ENCODE measurements at places on chromosomes 12 and 14.

DNA sequence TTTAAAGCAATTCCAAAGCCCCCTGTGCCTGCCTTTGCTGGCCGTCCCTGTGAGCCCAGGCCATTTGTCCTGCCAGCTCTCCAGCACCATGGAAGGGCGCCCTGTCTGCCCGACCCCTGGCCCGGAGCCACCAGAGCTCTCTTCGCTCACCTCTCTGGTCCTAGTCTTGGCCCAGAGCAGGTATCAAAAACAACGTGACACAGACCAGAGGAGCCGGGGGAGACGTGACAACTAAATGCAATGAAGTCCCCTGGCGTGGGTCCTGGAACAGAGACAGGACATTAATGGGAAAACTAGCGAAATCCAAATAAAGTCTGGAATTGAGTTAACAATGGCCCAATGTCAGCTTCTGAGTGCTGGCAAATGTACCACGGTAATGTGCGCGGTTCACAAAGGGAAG, 83.2 kb upstream of the DIO3 start:
- DNase-seq, result no peak

DNA sequence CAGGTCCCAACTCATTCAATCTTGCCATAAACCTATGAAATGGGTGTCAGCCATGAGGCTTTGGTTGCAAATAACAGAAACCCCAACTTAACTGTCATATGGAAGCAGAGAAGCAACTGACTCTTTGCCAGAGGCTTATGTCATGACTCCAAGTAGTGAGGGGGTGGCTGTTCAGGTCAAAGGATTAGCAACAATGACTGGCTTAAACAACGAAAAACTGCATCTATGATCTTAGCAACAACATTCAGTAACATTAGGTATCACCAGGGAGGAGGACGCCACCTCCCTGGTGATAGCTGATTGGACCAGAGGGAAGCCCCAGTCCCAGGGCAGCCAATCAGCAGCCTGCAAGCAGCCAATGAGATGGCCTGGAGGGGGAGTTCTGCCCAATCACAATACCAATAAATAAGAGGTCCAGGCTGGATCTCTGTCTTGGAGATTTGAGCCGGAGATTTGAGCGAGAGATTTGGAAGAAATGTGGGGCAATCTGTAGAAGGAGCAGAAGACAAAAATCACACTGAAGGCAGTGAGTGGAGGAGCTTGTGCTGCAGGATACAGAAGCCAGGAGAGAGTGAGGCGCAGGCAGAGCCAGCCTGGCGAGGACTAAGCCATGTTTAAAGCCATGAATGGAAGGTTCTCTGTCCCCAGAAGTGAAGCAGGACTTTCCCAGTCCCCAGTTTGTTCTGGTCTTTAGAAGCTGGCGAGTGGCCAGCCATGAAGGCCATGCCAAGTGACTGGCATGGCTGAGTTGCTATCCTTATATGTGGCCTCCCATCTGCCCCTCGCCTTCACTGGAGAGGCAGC, 93.3 kb downstream of the CALM1 start:
- no peak for DNase-seq

DNA sequence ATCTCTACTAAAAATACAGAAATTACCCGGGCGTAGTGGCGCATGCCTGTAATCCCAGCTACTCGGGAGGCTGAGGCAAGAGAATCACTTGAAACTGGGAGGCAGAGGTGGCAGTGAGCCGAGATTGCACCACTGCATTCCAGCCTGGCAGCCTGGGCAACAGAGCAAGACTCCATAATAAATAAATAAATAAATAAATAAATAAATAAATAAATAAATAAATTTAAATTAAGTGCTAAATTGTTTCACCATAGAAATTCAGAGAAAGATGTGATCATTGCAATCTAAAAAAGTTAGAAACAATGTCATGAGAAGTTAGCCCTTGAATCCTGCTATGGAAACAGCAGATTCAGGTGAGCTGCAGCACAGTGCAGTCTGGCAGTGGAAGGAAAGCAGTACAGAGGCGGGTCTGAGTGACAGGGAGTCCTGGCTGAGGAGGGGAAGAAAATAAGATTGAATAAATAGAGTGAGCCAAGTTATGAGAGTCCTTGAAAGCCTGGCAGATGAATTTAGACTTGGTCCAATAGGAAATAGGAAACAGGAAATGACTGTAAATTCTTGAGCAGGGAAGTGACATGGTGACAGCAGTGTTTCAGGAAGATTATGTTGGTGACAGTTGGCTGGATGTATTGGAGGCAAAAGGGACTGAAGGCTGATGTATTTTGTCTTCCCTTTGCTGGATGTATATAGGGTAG, 241.5 kb downstream of the GXYLT1 start:
- no peak for DNase-seq

- DNase-seq, result no peak
These were observed 49.5 kb upstream of the METAP2 start for GRCh38 chr12:95424271-95424994.

DNA sequence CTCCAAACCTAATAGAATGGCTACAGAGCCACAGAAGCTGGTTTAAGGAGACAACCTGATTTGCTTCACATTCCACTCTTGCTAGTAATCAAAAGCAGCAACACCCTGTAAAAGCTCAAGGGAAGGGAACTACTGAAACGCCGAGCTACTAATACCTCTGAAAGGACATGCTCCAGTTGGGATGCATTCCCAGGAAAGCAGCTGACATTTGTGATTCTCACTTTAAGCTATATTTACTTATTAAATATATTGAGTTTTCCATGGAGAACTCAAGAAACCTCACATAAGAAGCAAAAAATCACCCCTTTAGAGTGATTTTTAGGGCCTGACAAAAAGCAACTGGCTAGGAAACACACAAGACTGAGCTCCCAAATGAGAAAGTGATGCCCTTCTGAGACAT, 1073.0 kb upstream of the FLRT2 start:
- no peak for DNase-seq

DNA sequence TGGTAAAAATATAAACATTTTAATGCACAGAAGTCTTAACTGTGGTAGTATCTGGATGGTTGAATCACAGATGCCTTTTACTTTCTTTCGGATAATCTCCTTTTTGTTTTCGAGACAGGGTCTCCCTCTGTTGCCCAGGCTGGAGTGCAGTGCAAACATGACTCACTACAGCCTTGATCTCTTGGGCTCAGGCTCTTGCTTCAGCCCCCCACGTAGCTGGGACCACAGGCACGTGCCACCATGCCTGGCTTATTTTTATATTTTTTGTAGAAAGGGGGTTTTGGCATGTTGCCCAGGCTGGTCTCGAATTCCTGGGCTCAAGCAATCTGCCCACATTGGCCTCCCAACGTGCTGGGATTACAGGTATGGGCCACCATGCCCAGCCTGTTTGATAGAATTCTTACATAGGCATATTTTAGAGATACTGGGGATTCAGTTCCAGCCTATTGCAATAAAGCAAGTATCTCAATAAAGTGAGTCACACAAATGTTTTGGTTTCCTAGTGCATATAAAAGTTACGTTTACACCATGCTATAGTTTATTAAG, 99.2 kb downstream of the SNAPC1 start:
- no peak for DNase-seq

DNA sequence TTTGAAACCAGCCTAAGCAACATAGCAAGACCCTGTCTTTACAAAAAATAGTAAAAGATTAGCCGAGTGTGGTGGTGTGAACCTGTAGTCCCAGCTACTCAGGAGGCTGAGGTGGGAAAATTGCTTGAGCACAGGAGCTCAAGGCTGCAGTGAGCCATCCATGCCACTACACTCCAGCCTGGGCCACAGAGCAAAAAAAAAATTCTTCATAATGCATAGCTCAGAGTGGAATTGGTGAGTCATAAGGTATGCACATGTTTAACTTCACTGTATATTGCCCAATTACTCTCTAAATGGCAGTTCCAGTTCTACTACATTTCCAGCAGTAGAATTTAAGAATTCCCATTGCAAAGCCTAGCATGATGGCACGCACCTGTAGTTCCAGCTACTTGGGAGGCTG, 26.8 kb upstream of the CLIP1 start:
- peak; percentile 76 for DNase-seq

DNA sequence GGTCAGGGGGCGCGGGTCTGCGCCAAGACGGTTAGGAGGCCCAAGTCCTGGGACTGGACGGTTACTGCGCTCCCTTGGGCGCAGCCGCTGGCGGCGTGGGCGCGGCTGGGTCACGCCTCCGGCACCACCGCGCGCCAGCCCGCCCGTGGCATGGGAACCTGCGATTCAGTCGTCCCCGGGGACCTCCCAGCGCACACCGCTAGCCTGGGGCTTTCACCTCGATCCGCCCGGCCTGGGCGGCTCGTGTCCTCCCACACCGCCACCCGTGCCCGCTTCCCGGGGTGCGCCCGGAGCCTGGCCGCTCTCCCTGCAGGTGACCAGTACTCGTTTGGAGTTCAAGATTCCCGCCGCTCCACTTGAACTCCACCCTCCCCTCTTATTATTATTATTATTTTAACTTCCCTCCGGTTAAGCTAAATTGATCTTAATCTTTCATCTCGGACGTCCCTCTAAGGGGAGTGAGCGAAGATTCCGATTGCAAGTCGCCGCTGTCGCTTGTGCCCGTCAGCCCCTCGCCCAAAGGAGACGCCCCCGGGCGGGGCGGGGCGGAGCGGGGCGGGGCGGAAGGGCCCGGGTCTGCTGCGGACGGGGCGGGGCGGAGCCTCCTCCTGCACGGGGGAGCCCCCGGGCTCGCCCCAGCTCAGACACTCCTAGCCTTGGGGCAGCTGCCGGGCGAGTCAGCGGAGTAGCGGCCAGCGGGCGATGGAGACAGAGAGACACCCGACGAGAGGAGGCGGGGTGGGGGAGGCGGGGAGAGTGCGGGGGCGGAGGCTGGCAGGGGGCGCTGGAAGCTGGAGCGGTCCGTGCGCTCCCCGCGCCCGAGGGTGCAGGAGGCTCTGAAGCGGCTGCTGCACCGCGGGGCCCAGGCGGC, at the start of gene KCNMB4:
KCNMB4 (plus strand) TSS at position 643 of the 871 bp plus-strand sequence. CDS start 445 bp downstream, outside the sequence.
- no peak for DNase-seq

GRCh38 chr12:5242440-5242839, 189.5 kb upstream of the NTF3 start:
- DNase-seq, result no peak

DNA sequence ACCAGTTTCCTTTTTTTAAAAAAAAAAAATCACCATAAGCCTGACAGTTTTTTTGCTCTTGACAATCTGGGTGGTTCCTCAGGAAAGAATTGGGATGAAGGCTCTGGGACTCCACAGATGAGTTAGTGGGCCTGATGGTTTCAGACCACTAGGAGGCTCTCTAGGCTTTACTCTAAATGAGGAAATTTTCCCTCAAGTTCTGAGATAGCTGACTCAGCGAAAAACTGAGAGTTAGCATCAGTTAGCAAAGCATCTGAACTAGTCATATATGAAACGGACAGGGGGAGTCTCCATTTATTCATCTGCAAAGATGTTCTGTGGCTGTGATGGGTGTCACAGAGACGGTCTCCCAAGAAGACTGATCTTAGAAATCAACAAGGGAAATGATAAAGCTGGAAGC, 314.3 kb upstream of the OR4E1 start:
- no peak for DNase-seq

GRCh38 chr12:131458048-131458374, 252.9 kb upstream of the SFSWAP start:
- DNase-seq, result no peak

- DNase-seq, result no peak
These were observed 111.9 kb downstream of the ERC1 start for GRCh38 chr12:1102791-1103450.

- DNase-seq, result no peak
These were observed 56.0 kb upstream of the ACSS3 start for GRCh38 chr12:81021834-81022233.

GRCh38 chr14:40630471-40630870, 976.2 kb upstream of the LRFN5 start:
- DNase-seq, result no peak

DNA sequence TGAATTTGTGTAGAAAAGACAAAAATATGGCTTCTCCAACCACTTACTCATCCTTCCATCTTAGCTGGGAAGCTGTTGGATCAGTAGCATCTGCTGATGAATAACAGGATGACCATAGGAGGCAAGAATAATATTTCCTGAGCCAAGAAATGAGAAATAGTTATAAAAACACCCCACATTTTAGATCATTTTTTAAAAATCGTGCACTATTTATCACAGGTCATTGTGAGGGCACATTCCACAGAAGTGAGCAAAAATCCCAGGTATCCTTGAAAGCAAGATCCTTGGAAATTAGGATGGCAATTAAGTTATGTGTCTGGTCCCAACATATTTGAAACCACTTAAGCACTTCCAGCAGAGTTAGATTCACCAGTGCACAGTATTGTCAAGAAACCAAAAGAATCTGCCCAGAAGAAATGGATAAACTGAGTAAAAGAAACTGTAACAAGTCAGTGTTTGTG, 8.4 kb downstream of the FAR2 start:
- DNase-seq, result no peak

DNA sequence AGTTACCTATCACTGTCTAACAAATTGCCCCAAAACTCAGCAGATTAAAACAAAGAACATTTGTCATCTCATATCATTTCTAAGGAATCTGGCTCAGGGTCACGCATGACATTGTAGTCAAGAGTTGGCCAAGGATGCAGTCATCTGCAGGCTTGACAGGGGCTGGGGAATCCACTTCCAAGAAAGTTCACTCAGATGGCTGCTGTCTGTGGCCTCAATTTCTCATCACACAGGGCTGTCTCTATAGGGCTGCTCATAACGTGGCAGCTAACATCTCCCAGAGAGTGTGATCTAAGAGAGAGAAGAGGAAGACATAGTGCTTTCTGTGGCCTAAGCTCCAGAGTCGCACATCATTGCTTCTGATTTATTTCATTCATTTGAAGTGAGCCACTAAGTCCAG, 17.0 kb upstream of the IL22 start:
- DNase-seq, result no peak

GRCh38 chr12:112381883-112382796, at the start of gene HECTD4:
HECTD4 (minus strand) TSS chr12:112382431; CDS start chr12:112382128, 303 bp downstream.
- peak; percentile 83 for DNase-seq

DNA sequence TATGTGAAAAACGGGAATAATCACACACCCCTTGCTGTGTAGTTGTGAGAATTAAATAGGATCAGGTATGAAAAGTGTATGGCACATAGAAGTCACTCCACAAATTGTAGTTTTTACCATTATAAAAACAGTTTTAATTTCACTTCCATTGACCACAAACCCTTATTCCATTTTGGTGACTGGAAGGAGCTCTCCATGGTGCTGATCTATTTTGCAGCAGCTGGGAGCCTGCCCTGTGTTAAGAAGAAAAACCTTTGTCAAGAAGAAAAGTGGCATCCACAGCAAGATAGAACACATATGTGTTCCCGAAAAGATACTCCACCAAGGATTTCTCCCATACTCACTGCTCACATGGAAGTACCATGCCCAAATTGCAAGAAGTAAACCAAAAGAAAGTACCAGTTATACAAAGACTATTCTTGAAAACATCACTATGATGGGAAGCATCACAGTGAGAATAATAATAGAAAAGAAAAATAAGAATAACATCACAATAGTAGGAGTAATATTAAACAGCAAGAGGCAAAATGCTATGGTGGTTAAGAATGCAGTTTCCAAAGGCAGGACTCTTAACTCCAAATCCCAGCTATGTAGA, 58.7 kb downstream of the TUNAR start:
- DNase-seq, result peak; percentile 21

- DNase-seq, result no peak
These were observed 55.2 kb downstream of the ADGRD1 start for GRCh38 chr12:131008913-131009270.

- peak; percentile 52 for DNase-seq
These were observed 53.8 kb downstream of the VCPKMT start for GRCh38 chr14:50062438-50063085.

Data from HFFc6 (cell line).